ENCODE measurements at places on chromosomes 3 and 15.
A peak's percentile ranks its signal among the peaks of the same experiment; 100 is the strongest.

DNA sequence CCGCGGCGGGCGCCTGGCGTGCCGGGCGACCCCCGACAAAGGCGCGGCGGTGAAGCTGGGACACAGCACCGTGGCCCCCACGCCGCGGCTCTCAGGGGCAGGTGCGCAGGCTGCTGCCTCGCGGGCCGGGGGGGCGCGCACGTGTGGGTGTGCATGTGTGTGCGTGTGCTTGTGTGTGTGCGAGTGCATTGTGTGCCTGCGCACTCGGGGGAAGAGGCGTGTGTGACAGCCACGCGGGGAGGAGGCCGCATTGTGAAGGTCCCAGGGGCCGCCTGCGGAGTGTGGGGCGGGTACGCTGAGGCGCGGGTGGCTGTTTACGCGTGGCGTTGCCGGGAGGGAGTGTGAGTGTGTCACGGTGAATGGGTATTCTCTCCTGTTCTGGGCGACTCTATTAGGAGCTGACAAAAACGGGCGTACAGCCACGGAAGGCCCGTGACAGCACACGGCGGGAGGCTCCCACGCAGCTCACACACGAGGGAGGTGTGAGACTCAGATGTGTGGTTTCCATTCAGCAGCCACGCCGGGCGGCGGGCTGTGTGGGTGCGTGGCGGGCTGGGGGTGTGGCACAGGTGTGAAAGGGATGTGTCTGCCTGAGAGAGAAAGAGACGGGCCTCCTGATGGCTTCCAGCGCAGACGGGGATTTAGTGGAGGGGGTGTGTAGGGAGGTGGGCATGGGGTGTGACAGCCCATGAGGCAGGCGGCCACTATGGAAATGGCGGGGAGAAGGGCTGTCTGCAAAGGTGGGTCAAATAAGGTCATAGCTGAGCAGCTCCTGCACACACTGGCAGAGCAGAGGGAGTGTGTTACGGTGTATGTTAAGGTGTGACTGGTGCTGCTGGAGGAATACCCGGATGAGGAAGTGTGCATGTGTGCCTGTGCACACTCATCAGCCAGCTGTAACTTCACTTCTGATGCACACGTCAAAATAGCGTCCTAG, 750 bp downstream of the PODXL2 start:
- peak; percentile 39 for DNase-seq

GRCh38 chr3:53813229-53813628, 33.0 kb downstream of the CHDH start:
- no peak for DNase-seq

DNA sequence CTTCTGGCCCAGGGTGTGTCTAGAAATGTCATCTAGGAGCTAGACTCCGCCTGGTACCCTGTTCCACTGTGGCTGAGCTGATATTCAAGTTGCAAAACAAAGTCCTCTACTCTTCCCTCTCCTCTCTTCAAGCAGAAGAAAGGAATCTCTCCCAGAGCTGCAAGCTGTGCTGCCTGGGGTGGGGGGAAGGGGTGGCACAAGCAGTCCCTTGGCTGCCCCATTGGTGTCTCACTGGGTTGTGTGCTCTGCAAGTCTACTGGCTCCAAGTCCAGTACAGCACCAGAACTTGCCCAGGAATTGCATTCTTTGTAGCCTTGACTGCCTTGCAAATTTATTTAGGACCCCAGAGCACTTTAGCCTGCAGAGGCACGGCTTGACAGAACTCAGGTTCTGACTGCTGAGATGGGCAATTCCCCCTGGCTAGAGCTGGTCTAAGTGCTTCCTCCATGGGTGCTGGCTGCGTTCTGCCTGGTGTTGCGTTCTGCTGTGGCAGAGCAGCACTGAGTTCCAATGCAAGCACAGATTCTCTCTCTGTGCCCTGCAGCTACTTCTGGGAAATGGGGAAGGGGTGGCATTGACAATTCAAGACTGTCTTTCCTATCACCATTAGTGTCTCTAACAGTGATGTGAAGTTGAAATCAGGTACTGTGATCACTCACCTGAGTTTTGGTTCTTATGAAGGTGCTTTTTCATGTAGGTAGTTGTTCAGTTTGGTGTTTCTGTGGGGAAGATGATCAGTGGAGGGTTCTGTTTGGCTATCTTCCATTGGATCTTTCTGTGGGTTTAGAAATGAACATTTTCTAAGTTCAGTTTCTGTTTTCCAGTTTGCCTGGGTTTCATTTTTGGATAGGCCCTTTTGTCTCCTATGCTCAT, 39.5 kb downstream of the OXSR1 start:
- no peak for DNase-seq

GRCh38 chr3:183044547-183045229, 54.6 kb downstream of the MCCC1 start:
- DNase-seq: peak; percentile 8

GRCh38 chr3:105593315-105593714, 226.6 kb downstream of the ALCAM start:
- DNase-seq: no peak

DNA sequence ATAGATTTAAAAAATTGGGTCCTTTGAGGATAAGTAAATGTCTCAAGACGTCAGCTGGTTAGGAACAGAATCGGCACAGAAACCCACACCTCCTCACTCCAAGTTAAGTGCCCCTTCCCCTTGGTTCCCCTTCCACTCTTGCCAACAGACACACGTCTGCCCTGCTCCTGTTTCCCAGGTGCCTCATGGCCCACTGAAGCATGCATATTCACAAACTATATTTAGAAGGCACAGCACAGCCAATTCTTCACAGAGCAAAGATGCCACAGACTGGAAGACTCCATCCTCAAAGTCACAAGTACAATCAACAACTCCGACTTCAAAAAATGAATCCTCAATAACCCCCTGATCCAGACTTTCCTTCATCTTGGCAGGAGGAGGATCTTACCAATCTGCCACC, 295.4 kb upstream of the NR2F2 start:
- no peak for DNase-seq

GRCh38 chr15:31444844-31445243, 118.2 kb downstream of the KLF13 start:
- no peak for DNase-seq
